GM19239 (cell line): ENCODE measurements at places on chromosomes 3 and 15.

GRCh38 chr15:82831894-82832600 lies 22.6 kb downstream of the WHAMM start:
- DNase-seq = no peak

DNA sequence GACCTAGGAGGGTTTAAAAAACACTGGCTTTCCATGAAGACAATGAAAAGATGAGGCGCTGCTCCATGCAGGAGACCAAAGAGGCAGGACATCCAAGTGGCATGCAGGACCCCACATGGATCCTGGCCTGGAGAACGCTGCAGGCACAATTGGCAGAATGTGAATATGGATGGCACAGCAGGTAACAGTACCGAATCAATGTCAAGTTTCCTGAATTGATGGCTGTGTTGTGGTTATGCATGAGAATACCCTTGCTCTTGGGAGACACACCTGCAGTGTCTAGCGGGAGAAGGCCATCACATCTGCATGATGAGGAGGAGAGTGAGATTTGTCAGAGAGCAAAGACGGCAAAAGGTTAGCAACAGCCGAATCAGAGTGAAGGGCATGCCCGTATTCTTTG lies 74.3 kb upstream of the SEC13 start:
- DNase-seq = no peak

- no peak for DNase-seq
Observed at GRCh38 chr3:32632533-32633265, 52.3 kb upstream of the CNOT10 start.

DNA sequence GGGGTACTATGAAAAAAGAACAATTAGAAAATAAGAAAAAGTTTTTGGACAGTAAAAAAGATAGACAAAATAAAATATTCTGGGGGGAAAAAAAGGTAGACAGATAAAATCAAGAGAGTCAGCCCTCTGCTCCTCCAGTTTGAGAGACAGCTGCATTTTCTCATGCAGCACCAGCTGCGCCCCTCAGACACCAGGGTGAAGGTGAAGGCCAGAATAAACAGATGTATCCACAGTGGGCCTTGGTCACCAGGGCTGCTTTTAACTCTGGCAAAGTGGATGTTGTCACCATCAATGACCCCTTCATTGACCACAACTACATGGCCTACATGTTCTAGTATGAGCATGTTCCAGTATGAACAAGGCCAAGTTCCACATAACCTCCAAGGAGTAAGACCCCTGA lies 13.9 kb upstream of the RNF7 start:
- no peak for DNase-seq

- DNase-seq = no peak
Observed at GRCh38 chr3:33977227-33977626, 178.8 kb downstream of the PDCD6IP start.

DNA sequence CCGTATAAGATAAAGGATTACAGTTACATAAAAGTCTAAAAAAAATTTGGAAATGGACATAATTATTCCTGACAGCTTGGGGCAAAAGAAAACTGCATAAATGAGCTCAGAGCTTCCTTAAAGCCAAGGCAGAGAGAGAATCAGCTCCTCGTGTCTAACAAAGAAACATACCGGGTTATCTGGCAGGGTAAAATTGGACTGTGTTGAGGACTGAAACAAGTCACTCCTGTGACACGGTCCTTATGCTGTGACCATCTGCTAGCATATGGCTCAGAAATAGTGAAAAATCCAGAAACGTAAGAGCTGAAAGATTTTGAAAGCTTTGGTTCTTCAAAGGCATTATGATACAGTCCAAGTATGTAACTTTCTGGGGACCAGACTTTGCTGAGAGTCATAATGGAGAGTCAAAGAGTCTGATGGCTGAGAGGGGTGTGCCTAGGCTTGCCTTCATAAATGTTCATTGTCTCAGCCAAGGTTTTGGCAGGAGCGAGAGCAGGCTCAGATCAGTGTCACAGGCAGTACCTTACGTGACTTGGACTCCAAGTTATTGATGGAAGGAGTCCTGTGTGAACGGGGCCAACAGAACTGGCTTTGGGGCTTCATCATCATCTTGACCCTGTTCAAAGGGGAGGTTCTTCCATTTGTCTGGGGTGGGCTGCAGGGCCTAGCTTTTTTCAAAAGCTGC lies 12.5 kb downstream of the MAP6D1 start:
- DNase-seq = no peak

DNA sequence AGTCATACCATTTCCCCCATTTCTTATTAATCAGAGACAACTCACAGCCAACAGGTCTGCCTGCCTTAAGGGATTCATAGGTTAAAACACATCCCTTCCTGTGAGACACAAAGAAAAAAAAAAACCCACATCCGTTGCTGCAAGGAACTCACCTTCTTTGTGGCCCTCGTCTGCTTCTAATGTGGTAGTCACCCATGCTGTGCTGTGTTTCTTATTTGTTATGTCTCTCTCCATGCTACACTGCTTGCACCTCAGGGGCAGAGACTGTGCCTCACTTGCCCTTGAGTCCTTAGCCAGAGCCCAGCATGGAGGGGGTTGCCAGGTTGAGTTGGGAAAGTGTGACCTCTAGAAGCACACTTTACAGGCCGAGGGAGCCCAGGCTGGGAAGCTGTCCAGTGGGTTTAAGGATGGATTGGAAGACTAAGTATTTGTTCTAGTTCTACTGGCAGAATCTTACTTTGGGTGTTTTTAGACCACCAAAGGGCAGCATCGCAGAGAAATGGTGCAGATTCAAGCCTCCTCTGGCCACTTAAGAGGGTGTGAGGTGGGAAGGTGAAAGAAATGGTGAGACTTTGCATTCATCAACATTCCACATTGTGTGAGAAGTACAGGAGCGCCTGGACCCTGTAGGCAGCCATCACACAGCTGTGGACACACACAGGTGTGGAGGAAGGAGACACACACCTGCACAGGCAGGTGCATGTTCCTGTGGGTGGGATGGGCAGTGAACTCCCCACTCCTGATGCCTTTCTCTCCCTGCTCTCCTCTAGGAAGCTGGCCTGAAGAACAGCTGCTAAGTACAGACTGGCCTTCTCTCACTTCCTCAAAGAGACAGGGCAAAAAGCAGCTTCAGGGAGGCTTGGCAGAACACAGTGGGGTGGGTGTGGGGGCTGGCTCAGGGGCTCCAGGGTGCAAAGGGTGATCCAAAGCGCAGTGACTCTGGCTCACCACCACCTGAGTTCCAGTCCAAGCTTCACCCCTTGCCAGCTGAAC lies 48.8 kb downstream of the GLB1 start:
- DNase-seq = no peak

GRCh38 chr15:86001200-86001599 lies 78.5 kb upstream of the AGBL1 start:
- DNase-seq = no peak

DNA sequence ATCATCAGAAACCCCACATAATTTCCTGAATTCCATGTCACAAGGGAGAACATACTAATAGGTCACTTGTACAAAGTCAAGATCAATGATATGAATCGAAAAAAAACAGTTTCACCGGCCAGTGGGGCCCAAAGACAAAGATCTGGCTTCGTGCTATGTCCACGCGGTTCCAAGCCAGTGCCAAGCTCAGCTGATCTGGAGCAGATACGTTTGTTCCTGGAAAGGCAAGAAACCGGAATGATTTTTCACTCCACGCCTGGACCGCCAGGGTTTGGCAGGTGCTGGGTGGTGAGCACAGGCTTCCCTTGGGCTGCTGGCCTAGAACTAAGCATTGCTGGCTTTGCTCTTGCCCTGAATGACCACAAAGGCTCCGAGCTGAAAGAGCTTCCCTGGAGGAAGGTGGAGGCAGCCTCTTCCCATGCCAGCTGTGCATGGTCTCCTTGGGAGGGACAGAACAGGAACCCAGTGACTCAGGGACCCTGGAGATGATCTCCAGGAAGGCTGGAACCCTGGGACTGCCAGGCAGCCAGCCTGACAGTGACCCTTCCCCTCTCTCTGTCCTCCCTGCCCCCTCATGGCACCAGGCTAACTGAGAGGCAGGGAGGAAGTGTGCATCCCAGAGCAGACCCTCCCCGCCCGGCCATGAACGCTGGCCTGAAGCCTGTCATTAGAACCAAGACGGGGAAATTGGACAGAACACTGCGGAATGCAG lies 40.9 kb downstream of the TRPM1 start:
- no peak for DNase-seq

GRCh38 chr15:57112178-57112577 lies 193.7 kb downstream of the TCF12 start:
- no peak for DNase-seq

DNA sequence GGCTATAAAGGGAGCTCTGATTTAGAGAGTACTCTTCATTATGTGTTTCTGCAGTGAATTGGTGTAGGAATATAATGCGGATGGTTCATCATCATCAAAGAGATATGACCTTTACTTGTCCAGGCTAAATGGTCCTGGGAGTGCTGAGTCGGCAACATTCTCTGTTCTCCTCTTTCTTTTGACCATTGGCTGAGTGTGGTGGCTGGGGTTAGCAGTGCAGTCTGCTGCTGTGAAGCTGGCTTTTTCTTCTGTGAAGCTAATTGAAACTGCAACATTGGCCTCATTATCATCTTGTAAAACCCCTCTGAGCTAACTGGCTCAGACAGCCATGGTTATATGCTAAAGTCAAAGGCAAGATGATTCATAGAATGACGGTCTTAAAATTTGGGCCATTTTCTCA lies 83.8 kb downstream of the THRB start:
- DNase-seq = no peak

GRCh38 chr15:93997071-93997658 lies 234.2 kb upstream of the MCTP2 start:
- DNase-seq = no peak

GRCh38 chr3:20225769-20226168 lies 39.8 kb upstream of the SGO1 start:
- no peak for DNase-seq

DNA sequence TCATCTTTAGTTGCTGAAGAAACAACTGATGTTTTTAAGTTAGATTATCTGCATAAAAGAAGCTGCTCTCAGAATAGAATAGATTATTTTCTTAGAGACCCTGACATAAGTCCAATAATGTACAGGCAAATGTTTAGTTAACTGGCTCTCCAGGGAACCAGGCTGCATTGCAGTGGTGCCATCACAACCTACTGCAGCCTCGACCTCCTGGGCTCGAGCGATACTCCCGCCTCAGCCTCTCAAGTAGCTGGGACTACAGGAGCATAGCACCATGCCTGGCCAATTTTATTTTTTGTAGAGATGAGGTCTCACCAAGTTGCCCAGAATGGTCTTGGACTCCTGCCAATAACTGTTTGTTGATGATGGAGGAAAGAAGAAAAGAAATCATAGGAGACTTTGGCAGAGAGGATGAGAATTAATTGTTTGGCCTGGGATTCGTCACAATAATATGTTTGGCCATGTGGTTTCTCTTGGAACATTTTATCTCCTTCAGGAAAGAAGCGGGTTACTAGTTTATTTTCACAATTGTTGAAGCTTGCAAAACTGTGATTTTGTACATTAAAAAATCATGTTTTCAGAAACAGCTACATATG lies 429.2 kb downstream of the CADM2 start:
- no peak for DNase-seq

DNA sequence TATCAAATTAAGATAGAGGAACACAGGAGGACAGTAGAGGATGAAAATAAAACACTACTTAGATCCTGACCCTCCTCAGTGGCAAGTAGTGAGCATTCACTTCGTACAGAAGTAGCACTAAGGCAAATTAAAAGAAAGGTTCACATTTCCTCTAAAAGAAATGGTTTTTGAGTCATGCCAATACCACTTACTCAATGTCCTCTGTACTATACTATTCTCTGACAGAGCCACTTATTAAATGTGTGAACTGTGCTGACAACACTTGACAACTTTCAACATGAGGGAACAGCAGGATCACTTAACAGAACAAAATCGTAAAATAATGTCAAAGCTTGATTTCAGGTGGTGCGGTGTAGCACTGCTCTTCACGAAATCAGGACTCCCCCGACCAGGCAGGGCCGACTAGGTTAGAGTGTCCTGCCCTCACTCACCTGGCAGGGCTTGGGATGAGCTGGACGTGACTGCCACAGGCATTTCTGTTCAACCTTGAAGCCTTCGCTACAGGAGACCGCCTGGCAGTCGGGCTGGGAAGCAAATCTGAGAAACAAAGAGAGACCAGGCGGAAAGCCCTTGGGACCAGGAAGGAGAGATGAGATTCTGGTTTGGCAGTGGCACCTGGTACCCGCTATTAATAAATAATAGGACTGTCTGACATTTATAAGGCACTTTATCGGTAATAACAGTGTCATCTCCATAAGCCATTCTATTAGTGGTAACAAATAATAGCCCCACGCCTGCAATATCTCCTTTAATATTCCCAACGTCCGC lies 611 bp upstream of the SLC27A2 start:
- DNase-seq = no peak

- DNase-seq = no peak
Observed at GRCh38 chr3:109696932-109697331, 359.6 kb upstream of the DPPA4 start.

- DNase-seq = no peak
Observed at GRCh38 chr15:70023769-70024491, 73.8 kb downstream of the TLE3 start.

DNA sequence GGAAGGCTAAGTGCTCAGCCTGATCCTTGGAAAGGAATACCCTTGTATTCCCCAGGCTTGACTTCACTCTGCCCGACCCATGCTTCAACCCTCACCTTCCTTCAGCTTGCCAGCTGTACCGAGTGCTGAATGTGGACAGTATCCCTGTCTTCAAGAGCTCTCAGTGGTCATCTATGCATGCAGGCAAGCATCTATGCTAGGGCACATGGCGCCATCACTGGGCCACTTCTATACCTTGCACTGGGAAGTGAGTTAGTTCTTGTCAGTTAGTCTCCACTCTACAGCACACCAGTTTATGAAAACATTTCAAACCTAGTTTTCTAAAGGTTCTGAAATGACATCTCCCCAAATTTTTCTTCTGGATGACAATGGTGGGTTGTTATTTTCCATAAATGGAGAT lies 82.0 kb upstream of the MYRIP start:
- no peak for DNase-seq

DNA sequence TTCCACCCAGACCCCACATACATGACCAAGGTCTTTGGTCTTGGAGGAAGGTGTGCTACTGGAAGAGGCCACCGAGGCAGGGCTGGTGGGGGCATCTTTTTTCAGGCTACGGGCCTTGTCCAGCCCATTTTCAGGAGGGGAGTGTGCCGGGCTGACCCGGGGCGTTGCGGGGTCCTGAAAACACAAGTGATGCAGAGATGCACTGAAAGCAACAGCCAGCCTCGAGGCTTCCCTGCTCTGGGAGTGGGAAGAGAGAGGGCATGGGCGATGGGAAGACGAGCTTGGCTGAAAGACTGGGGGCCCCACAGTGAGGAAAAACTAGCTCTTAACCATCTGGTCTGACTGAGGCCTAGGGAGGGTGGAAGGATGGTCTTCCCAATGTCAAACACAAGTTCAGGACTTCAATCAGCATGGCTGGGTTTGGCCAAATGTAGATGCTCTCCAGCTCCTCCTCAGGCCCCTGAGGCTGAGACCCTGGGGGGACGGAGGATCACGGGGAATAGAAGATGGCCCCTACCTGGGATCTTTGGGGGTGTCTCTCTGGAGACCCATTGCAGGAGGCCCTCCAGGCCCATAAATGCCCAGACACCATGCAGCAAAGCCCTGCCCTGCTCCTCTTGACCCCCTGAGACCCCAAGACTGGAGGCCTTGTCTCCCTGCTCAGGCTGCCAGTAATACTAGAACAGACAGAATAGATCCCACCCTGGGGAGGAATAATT lies 38.9 kb downstream of the TLE3 start:
- no peak for DNase-seq

- no peak for DNase-seq
Observed at GRCh38 chr15:84797801-84798200, 19.4 kb upstream of the ALPK3 start.

GRCh38 chr3:20145874-20146273 lies 40.1 kb downstream of the SGO1 start:
- DNase-seq = no peak

GRCh38 chr3:155292133-155292532 lies 1.4 kb downstream of the STRIT1 start:
- no peak for DNase-seq
